ENCODE measurements at places on chromosomes 3 and 15.

DNA sequence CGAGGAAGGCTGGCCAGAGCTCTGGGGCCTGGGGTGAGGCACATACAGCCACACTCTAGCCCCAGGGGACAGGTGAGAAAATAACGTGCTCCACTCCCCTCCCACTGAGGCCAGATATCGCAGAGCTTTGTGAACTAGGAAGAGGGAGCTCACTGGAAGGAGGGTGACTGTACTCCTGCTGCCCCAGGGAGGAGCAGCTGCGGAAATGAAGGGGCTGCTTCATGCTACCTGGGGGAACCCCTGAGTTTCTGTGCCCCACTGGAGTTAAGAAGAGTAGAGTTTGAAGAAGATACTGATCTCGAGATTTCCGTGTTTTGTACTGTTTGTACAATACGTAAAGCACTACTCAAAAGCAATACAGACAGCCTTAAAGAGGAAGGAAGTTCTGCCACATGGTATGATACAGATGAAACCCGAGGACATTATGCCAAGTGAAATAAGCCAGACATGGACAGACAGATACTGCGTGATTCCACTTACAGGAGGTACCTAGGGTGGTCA lies 44.6 kb downstream of the CMTM6 start:
- DNase-seq, result no peak

DNA sequence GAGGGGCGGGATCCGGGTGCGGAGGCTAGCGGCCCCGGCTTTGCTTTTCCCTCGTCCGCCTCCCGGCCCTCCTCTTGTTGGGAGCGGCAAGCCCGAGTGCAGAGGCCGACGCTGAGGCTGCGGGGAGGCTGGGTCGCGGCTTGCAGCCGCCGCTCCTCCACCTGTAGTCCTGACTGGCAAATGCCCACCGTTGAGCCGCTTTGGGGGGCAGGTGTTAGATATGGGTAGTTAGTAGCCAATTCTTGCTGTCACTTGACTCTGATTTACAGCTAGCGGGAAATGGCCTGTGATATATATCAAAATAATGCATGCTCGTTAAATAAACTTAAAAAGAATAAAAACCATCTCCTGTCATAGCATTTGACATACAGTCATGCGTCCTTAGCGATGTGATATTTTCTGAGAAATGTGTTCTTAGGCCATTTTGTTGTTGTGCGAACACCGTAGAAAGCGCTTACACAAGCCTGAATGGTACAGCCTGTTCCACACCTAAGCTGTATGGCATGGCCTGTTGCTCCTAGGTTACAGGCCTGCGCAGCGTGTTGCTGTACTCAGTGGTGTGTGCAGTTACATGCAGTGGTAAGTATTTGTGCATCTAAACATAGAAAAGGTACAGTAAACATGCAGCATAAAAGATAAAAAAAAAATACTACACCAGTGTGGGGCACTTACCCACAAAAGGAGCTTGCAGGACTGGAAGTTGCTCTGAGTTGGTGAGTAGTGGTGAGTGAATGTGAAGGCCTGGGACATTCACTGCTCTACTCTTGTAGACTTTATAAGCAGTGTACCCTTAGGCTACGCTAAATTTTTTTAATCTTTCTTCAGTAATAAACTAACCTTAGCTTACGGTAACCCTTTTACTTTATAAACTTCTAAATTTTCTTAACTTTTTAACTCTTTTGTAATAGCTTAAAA lies 873 bp downstream of the CAPN7 start:
- DNase-seq, result peak; percentile 55

DNA sequence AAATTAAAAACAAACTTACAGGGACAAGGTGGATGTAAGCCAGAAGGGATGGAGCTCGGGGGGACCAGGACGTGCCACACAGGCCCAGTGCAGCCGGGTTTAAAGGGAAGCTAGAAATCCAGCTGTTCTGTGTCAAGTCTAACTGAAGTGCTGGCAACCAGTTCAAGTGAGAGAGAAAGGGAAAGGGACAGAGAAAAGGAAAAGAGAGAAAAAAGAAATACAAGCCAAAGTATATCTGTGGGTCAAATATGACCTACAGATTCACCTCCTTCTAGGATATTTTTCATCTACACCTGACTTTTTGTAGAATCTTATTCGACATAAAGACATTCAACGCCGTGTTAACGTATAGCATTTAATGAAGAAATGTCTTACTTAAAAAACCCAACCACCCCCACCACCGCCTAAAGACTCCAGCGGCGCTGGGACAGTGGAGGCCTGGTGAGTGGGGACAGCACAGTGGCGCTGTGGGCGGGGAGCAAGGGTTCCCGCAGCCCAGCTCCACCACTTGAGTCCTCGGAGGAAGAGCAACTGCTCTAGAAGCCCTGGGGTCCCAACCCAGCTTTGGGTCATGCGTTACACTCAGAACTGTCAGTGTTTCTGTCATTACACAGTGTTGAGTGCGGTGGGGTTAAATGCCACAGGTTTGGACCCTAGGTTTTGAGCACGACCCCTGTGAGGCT lies 62.3 kb downstream of the CHSY1 start:
- DNase-seq, result no peak

DNA sequence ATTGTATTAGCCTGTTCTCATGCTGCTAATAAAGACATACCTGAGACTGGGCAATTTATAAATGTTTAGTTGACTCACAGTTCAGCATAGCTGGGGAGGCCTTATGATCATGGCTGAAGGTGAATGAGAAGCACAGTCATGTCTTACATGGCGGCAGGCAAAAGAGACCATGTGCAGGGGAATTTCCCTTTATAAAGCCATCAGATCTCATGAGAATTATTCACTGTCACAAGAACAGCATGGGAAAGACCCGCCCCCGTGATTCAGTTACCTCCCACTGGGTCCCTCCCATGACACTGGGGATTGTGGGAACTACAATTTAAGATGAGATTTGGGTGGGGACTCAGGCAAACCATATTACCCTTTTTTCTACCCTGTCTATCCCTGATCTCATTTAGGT lies 51.5 kb upstream of the MYZAP start:
- no peak for DNase-seq

DNA sequence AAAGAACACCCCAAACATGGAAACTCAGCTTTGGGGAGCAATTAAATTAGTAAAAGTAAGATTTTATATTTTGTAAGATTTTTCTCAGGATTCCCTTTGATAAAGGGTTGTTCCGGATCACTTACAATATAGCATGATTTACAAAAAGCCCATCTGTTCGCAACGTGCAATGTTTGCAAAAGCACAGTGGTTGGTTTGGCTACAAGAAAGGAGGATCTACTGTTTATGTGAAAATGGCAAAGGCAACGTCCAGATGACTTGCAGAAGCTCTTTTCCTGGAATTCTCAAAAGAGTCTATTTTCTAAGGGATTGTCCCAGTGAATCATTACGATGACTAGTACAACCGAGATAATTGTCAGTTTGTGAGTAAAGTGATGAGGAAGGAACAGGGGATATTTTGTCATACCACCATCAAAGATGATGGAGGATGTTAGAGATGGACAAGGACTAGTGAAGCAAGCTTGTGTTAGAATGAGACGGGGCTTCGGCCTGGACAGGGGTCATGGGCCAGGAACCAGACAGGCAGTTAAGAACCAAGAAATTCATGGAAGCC lies 71.6 kb downstream of the CRYGS start:
- DNase-seq, result peak; percentile 43

DNA sequence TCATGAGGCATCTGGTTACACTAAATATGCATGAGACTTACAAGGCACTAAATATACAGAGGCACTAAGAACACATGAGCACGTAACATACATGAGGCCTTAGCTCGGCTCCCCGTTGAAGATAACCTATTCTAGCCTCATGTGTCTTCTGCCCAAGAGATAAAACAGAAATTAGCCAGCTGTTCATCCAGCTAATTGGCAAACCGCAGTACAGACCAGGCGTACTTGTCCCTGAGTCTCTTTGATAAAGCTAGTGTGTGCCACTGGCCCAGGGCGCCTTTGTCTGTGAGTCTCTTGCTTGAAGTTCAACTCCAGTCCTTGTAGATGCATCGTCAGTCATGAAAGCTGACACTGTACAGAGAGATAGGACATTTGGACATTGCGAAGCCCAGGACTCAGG lies 121.9 kb upstream of the SPATA12 start:
- no peak for DNase-seq

GRCh38 chr3:194541483-194541882 lies 54.7 kb upstream of the ATP13A3 start:
- DNase-seq, result no peak

DNA sequence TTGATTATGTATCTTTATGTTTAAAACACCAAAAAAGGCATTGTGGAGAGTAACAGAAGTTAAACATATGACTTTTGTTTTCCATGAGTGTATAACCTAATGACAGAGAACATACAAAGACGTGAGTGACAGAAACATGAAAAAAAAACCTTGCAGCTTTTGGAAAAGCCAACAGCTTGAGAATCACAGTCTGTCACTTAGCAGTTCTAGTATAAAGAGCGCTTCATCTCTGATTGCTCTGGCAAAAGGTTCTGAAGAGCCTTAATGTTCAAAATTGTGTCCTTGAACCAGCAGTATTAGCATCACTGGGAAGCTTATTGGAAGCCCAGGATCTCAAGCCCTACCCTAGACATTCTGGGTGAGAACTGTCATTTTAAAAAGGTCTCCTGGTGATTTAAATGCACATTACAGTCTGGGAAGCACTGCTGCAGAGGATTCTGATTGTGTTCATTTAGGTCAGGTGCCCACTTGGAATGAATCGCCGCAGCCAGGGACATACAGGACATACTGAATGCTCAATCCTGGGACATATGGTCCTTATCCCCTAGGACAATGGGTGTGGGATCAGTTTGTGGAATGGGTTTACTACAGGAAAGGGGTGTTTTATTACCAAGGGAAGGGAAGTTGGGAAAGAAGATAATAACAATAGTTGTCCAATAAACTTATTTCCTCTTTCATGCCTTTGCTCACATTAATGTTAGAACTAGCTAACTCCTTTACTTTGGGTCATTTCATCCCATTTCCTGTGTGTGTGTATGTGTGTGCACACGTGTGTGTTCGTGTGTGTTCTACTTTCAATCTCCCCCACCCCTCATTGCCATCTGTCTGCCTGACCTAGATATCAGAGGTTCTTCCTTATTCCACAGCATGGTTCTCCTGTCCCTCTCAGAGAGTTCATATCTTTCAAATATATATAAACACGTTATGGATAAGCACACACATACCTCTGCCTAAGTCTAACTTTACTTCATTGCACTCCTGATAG lies 55.0 kb downstream of the LRRC49 start:
- no peak for DNase-seq

Data from fibroblast of mammary gland (primary cell).